ENCODE measurements at places on chromosomes 3 and 15.

DNA sequence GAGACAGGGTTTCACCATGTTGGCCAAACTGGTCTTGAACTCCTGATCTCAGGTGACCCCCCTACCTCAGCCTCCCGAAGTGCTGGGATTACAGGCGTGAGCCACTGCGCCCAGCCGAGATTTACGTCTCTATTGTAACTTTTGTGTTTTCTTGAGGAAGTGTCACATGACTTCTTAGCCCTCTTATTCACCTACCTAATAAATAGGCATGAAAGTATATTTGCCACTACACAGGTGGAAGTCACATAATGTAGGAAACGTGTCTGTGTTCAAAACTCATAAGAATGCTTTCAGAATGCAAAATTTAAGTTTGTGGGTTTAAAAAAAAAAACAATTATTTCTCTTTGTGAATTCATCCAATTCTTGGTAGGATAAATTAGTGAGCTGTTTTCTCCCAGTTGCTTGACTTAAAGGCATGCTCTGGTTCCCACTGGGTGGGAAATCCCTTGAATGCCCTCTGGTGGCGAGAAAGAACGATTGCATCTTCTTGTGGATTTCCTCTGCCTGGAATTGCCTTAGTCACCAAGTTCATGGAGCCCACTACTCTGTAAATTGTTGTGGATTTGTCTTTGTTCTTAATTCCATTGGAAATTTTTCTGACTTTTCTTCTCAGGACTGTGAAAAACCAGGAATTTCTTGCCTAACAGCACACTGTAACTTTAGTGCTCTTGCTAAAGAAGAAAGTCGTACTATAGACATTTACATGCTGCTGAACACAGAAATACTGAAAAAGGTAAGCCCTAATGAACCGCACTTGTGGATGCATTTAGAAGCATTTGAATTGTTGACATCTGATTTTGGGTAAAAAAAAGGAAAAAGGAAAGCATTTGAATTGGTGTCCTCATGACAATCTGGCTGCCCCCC, 82.2 kb upstream of the CTDSPL start:
- peak; percentile 32 for DNase-seq

DNA sequence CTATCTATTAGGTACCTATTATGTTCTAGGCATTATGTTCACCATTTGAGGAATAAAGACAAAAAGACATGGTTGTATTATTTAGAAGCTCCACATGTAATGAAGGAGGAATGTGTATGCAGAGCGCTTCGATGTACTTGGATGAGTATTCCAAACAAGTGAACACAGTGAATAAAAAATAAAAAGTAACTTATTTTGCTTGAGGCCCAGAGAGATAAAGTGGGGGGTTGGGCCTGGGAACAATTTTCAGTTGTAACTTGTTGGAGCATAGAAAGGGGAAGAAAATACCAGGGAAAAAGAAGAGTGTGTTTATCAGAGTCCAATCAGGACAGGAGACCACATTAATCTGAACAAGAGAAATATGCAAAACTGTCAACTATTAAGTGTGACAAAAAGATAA, 445.7 kb upstream of the BCHE start:
- no peak for DNase-seq

DNA sequence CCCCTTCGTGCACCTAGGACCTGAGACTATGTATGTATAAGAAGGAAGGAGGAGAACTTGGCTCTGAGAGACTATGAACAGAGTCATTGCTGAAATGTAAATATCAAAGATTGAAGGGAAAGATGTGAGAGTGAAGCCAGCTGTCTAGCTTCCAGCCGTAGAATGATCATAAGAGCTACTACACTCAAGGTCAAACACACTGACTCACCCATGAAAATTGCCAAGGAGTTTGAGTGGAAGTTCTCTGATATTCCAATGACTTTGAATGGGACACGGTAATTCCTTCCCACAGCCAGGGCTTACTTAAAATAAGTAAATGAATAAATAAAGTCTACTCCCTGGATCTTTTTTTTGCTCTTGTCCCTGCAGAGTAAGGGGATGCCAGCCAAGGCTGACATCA, 398.9 kb upstream of the TPRG1 start:
- DNase-seq = no peak

DNA sequence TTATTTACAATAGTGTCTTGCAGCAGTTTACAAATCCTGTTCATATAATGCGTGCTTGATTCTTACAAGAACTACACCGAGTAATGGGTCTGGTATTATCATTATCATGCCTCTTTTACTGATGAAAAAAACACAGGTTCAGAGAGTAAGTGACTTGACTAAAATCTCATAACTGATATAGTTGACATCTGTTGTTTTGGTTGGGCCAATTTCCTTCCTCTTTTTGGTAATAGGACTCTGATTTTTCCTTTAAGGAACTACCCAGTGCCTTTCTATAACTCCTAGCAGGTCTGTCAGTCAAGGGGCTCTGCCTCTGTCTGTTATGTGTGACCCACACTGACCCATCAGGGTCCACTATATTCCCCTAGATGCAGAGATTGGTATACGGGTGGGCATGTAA, 14.6 kb upstream of the BLOC1S6 start:
- peak; percentile 47 for DNase-seq

DNA sequence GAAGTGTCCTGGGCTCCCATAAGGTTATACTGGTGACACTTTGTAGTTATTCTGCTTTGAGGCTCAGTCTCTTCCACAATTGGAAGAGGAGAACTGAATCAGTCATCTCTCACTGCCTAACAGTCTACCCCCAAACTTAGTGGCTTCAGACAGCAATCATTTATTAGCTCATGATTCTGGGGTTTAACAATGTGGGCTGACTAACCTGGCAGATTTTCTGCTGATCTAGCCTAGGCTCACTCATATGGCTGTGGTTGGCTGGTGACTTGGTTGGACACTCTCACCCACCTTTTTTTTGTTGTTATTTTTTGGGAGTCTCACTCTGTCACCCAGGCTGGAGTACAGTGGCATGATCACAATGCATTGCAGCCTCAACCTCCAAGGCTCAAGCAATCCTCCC, 7.1 kb downstream of the GPD1L start:
- DNase-seq = no peak

DNA sequence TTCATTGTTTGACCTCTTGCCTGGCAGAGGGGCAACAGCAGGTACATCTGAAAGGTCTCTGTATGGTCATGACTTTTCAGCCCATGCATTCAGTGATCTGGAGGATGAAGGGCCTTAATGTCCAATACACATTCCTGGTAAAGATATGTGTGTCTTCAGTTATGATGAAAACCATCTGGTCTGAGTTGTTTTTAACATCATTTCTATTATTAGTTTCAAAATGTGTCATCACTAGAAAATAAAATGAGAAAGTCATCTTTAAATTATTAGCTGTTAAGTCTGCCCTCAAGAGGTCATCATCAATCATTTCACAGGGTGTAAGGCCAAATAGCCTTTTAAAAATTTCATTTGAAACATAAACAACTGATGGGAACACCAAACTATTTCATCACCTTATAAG, 92.1 kb upstream of the PLSCR4 start:
- DNase-seq = no peak

DNA sequence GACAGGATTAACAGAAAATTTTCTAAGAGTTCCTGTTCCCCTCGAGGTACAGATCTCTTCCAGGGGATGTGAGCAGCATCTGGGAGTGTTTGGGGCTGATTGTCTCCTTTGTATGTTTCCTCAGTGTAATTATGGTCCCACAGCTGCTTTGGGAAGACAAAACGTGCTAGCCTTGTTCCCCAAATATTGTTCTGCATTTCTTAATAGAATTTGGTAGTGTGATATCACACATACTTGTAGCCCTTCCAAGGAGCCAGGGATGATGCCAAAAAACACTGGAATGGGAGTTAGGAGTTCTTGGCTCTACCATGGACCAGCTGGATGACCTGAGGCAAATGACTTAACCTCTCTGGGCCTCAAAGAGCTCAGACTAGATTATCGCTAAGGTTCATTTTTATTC, 19.0 kb upstream of the AGBL1 start:
- DNase-seq = no peak

GRCh38 chr3:126851382-126851781, 131.5 kb upstream of the PLXNA1 start:
- DNase-seq = no peak

DNA sequence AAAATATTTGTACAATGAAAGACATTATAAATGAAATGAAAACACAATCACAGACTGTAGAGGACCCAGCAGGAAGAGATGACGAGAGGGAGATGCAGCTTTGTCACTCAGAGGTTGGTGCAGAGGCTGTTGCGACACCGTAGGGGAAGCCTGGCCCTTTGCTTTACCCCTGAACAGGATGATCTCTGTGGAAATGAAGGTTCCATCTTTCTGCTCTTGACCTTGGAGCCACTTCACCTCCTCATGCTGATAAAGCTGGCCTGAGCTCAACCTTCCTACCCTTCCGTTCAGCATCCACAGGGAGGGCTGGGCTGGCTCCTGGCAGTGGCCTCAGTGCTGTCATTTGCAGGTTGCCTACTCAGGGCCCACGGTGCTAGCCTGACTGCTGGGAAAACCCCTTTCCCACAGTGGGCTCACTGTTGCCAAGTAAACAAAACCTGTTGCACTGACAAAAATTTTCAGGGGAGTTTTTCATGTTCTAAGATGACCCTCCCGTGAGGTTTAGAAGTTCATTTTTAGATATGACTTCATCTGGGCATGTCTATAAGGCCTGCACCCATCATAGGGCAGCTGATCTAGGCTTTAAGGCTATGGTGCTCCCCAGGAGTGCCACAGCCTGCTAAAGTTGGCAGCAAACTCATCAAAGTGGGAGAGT, 3.0 kb upstream of the CD80 start:
- DNase-seq = peak; percentile 93

GRCh38 chr3:178518660-178519396, 17.4 kb upstream of the KCNMB2 start:
- no peak for DNase-seq

DNA sequence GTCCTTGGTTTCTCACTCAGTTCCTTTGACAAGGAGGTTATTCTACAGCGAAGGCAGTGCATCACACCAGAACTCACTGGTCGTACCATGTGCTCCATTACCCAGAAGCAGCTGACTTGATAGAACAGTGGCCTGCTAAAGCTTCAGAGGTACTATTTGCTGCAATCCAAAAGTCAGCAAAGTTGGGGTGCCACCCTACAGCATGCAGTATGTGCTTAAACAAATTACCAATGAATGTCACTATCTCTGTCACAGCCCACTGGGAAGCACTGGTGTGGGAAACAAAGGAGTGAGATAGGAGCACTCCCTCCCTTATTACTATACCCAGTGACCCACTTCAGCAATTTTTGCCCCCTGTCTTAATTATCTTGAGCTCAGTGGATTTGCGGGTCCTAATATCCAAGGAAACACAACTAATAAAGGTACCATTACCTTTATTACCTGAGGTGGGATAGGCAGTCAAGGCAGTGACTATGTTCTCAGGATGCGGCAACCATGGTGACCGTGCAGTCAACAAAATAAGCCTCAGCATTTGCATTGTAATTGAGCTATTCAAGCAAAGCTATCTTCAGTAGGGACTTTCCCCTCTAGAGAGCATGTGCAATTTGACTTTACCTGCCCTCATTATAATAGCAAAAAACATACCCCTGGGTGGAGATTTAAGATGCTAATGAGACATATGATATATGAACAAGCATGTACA, 199.4 kb downstream of the OCA2 start:
- peak; percentile 32 for DNase-seq

- DNase-seq = no peak
Observed at GRCh38 chr3:146067048-146067447, 93.9 kb downstream of the PLOD2 start.

GRCh38 chr15:66873856-66874255, 171.8 kb downstream of the SMAD6 start:
- no peak for DNase-seq

DNA sequence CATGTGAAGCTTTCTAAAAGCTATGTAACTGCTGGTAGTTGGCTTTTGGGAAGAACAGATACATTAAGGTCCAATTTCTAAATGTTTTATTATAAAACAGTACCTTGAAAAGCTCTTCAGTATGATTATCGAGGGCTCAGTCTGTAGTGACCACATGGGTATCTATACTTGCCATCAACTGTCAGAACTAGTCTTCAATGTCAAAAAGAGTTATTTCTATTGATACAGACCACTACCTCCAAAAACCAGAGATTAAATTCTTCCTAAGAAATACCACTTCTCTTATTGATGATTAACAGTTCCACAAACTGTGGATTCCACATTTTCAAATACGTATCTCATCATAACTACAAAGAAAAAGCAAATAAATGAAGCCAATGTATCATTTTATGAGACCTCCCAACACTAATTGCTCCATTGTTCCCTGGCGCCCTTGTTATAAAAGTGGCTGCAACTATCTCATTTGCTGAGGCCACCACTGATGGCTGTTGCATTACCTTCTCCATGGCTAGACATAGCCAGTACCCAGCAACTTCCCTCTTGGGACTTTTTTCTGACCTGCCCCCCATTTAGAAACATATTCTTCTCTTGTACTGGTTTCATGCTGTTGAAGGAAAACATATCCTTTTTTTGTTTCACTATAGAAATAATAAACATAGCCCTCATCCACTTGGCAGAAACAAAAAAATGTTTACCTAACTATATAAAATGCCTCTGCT, 33.9 kb upstream of the MBNL1 start:
- DNase-seq = no peak

GRCh38 chr15:43505738-43506137, 11.7 kb upstream of the MAP1A start:
- DNase-seq = no peak
